Small intestine (tissue), 16 donors: ENCODE measurements at places on chromosomes 6 and 20.

- DNase-seq, result no peak
Observed at GRCh38 chr6:76043690-76044089, 28.8 kb downstream of the IMPG1 start.

- DNase-seq, result no peak
Observed at GRCh38 chr20:20452254-20452676, 84.4 kb downstream of the INSM1 start.

- no peak for DNase-seq
Observed at GRCh38 chr20:51434580-51435247, 107.8 kb downstream of the NFATC2 start.

GRCh38 chr6:73604461-73604860 lies 49.3 kb downstream of the SLC17A5 start:
- DNase-seq, result no peak

- no peak for DNase-seq
Observed at GRCh38 chr20:12113468-12114371, 196.0 kb downstream of the BTBD3 start.

DNA sequence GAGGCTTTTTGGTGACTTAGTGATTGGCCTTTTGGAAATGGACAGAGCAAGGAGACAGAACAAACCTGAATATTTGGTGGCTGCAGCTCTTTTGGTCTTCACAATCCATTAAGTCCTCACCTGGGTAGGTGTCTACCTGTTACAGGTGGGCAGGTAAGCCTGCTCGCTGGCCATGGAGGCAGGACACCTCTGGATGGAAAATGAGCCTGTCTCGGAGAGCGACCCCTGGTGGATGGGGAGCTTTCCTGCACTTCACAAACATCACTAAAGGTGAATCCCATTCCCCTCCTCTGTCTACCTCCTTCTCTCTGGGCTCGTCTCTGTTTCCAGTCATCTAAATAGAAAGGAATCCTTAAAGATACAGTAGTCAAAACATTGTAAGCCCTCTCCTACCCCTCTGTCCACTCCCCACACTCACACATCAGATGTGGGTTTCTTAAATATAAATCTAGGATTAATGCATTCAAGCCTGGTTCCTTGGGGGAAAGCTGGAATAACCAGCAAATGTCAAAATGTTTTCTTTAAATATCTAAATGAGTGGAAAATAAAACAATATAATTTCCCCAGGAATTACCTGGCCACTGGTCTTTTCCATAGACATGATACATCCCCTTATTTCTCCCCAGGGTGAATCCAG lies 304.9 kb downstream of the CDH26 start:
- DNase-seq, result peak; percentile 19

GRCh38 chr20:61925555-61926252 lies 140.0 kb downstream of the TAF4 start:
- DNase-seq, result no peak

GRCh38 chr6:100300221-100300736 lies 164.4 kb downstream of the SIM1 start:
- DNase-seq, result peak; percentile 45

DNA sequence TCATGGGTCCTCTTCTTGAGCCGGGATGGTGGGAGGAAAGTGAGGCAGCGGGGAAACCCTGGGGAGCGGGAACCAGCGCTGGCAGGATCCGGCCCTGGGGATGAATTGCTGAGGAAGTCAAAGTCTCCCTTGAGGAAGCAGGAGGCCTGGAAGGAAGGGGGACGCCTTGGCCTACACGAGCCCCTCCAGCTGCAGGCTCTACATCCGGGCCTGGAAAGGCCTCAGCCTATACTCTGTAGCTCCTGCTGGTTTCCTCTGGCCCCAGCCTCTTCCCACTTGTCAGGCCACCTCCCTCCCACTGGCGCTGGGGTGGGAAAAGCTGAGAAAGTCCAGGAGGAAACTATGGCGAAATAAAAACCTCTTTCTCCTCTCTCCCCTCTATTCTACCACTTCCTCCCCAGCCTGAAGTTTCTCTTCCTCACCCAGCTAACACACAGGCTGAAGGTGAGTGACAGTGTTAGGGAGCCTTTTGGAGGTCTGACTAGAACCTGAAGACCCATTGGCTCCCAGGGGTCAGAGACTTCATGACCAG lies 14.9 kb downstream of the TREML2 start:
- DNase-seq, result no peak

DNA sequence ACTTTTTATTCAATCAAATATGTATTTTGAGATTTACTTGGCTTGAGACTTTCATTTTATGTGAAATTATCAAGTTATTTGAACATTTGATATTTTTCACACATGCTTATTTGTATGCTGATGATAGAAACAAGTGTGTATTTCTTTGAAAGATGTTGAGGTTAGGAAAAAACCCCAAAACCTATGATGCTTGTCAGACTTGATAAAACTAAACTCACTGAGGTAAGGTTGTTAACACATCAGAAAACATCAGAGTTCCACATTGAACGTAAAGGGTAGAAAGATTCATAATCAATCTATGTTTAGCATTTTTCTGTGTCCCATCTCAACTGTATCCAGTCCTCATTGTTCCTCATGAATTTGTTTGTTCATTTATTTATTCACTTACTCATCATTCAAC lies 12.2 kb downstream of the SF3B5 start:
- DNase-seq, result no peak

GRCh38 chr20:4999788-5000187 lies 1.5 kb downstream of the SLC23A2 start:
- no peak for DNase-seq

DNA sequence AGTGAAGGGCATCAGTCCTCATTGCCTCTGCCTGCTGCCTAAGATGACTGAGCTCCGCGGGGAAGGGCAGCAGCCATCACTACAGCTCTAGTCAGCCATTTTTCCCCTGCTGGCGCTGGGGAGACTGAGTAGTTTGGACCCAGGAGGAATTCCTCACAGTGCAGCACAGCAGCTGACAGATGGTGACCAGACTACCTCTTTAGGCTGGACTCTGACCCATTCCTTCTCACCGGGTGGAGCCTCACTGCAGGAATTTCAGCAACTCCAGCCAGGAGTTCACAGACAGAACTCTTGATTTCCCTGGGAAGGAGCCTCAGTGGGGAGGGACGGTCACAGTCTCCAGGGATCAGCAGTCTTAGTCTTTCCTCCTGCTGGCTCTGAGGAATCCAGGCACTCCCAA lies 492.0 kb upstream of the MMS22L start:
- no peak for DNase-seq

DNA sequence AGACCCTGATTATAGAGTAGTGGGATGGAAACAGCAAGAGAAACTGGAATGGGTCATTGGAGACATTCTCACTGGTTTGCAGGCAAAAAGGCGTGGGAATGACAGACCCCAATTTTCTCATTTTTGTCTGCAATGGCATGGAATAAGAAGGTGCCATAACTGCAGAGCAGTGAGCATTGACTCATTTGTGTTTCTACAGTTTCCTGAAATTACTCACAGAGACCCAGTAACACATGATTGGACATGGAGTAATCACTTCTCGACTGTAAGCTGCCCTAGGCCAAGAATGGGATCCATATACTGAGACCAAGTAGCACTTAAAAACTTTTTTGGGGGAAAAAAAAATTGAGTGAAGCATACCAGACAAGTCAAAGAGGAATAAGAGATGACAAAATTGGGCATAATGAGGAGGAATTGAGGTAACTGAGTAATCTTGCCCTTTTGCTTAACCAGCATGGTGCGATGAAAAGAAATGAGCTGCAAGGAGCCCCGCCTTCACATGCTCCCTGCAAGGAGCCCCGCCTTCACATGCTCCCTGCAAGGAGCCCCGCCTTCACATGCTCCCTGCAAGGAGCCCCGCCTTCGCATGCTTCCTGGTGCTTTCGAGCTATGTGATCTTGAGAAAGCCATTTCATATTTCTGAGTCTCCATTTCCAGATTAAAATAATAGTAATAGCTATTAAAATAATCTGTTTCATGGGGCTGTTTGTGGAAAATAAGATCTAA lies 44.1 kb downstream of the NHSL1 start:
- peak; percentile 71 for DNase-seq

DNA sequence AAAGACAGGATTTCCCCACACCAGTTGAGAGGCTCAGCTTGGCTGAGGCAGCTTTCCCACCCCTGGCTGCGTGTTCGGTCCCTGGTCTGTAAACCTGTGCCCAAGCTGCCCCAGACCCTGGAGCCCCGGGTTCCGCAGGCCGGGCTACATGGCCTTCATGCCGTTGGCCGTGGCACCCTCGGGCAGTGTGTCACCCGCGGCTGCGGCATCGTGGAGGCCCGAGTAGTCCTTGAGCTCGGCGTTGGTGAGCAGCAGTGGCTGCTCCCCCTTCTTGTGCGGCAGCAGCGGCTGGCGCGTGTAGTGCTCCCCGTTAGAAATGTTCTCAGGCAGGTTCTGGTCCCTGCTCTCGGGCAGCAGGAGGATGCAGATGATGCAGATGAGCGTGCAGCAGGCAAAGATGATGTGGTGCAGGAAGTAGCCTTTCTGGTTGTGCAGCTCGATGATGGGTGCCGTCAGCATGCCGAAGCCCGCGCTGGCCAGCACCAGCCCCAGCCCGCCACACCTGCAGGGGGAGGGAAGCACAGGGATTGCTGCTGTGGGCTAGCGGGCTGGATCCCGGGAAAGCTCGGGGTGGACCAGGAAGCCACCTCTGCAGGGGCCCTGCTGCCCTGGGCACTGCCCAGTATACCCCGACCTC lies 14.3 kb downstream of the PSMG4 start:
- DNase-seq, result no peak

DNA sequence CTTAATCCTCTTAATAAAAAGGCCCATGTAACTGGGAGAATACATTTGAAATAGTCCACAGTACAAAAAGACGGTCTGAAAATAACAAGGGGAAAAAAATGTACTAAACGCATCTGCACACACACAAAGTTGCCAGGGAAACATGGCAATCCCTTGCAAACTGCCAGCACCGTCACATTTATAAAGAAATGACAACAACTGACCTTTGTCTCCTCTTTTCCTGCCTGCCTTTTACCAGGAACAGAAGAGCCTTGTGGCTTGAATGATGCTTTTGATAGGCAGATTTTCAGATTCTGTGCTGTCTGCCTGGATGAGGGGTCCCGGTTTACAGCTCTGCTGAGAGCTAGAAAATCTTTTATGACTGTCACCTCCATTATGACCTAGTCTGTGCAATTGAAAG lies 308.6 kb upstream of the ZFP64 start:
- DNase-seq, result peak; percentile 60

GRCh38 chr6:6634735-6635075 lies 46.2 kb downstream of the LY86 start:
- DNase-seq, result no peak

GRCh38 chr6:79586548-79586947 lies 44.6 kb upstream of the SH3BGRL2 start:
- DNase-seq, result peak; percentile 68

DNA sequence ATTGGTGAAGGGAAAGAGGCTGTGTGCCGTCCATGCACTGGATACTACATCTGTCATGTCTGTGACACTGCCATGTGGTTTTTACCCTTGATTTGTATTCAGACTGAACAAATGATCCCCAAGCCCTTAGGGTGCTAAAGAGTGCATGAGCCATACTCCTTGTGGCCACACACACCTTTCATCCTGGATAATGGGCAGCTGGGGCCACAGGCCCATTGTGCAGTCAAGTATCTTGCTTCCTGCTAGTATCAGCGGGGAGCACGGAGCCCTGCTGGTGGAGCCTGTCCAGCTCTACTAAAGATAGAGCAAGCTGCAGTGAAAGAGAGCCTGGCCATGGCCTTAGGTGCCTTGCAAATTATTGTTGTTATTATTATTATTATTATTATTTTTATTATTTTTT lies 75.1 kb downstream of the SLX4IP start:
- no peak for DNase-seq

GRCh38 chr6:109239651-109240321 lies 142.5 kb downstream of the CD164 start:
- no peak for DNase-seq

- no peak for DNase-seq
Observed at GRCh38 chr6:37129566-37129965, 40.4 kb upstream of the PIM1 start.

- DNase-seq, result peak; percentile 25
Observed at GRCh38 chr6:30463651-30464618, 25.4 kb upstream of the HLA-E start.

GRCh38 chr6:30842754-30843610 lies 41.3 kb upstream of the DDR1 start:
- DNase-seq, result no peak

GRCh38 chr6:101539510-101540245 lies 146.2 kb downstream of the GRIK2 start:
- DNase-seq, result no peak

DNA sequence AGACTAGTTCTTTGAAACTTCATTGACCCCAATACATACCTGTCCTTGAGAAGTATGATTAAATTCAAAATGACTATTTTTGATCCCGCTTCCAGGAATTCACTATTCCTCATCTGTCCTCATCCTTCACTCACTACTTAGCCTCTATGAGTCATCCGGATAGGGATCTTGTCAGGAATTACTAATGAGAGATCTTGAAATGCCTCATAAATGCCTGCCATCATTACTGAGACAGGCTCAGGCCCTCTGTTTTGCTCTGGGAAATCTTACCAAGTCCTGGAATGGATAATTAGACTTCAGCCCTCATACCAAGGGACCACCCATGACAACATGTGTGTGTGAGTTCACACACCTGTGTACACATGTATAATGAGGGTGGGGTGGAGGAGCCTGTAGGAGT lies 2.8 kb upstream of the CYP24A1 start:
- no peak for DNase-seq

GRCh38 chr6:2085657-2086056 lies 159.7 kb downstream of the GMDS start:
- DNase-seq, result no peak

DNA sequence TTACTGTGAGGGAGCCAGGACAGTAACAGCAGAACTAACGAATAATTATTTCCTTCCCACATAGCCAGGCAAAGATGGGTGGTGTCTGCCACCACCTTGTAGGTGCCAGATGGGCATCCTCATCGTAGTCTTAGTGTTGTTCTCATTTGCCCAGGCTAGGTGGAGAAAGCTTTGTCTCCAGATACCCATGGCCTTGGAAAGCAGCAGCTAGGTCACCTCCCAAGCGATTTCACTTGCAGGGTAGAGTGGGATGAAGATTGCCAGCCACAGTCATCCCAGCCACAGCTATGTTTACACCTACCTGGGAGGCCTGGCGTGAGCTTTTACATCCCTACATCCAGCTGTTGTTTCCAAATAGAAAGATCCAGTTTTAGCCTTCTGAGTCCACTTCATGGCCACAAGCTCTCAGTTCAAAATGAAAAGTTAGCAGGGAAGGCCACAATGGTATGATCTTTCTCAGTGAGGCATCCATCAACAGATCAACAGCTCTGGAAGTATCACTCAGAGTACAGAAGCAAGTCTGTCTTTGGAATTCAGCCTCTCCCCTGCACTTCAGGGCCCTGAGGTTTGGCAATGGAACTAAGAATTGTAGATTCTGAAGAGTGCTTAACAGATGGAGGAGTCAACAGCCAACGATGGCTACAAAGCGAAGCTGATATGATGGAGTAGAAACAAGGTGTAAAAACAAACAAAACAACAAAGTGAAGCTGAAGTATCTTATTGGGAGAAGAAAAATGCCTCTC lies 11.0 kb upstream of the SNRPC start:
- DNase-seq, result no peak

- no peak for DNase-seq
Observed at GRCh38 chr6:155196911-155197310, 66.9 kb upstream of the CLDN20 start.
